ENCODE measurements at places on chromosomes 2 and 18.

DNA sequence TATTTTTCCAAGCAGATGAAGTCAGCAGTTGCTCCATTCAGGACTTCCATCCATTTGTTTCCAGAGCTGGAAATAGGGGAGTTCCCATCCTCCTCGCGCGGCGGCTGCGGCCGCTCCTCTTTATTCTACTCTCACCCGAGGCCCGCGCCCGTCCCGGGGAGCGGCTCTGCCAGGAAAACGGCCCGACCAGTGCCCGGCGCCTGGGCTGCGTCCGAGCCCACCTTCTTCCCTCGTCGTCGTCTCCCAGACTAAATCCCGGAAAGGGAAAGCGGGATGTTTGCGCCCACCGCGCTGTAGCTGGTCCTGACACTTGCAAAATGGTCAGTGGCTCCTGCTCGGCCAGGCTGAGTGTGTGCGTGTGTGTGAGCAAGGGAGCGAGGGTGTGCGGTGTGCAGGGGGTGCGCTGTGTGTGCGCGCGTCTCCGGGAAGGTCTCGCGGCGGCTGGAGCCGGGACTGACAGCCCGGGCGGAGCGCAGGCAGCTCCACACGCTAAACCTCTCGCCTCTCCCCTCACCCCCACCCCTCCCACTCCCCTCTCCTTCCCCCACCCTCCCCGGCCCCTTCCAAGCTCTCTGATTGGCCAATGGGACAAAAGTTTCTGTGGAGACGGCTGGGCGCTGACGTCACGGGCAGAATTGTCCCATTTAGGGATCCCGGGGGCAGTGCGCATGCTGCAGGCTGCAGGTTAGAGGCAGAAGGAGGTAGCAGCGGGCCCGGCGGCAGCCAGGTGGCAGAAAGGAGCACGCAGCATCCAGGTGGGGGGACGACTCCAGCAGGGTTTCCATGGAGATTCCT is at the start of gene NOL4:
Gene NOL4, minus strand, starts transcription at position 491 of the 795 bp plus-strand sequence. CDS start 1,660 bp downstream, outside the sequence.
- no peak for DNase-seq

DNA sequence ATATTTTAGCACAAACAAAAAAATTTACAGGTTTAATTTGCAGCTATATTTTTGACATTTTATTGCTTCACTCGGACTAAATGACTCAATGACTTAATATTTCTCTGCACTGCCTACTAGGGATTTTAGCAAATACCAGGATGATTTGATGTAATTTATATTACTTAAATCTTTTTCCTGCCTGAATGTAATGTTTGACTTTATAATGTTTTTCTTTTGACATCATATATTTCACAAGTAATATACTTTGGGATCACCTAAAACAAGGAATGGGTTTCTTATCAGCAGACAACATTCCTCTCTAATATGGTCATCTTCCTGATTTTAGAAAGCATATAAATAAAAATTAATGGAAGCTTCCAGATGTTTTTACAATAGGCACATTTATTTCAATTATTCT is 253.2 kb upstream of the EPC2 start:
- no peak for DNase-seq

GRCh38 chr2:42770288-42771131 is 6.6 kb upstream of the OXER1 start:
- no peak for DNase-seq

DNA sequence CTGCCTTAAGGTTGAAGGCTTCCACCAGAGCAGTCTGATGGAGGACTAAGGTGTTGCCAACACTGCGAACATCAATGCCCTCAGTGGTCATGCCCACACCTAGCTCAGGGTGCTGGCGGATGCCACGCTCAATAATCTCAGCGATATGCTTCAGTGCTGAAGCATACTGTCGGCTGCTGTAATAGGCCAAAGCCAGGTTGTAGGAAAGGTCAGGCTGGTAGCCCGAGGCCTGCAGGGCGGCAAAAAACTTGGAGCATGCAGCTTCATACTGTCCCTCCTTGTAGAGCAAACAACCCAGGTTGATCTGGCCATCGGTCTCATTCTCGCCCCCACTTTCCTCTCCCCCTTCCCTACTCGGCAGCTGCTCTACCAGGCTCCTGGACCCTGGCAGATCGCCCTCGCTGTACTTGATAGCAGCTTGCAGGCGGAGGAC is 159.4 kb downstream of the AGPS start:
- no peak for DNase-seq

GRCh38 chr2:45849491-45850283 is 198.2 kb downstream of the PRKCE start:
- DNase-seq = no peak

DNA sequence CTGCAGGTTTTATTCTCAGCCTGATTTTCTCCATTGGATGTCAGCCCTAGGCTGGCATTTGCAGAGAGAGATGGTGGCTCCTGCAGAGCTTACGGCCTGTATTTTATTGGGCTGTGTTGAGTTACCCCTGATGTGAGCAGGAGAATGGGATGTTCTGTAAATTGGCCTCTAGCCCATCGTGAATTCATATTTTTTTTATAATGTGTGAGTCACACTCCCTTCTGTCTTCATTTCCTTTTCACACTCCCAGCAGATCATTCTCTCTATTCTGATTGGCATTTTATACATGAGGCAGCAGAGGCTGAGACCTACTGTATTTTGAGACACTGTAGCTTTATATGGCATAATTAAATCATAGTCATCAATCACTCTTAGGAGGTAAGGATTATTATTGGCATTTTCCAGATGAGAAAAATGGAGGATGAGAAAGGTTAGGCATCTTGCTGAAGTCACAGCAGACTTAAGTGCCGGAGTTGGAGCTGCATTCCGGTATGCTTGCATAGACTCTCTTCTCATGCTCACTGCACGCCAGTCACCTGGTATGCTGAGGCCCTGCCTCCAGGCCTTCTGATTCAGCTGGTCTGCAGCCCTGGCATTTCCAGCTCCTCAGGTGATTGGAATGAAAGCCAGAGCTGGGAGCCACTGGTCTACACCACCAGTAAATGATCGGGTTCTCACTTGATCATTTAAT is 142.4 kb downstream of the NEDD4L start:
- DNase-seq = no peak

GRCh38 chr2:48792030-48792429 is 36.5 kb upstream of the LHCGR start:
- no peak for DNase-seq

GRCh38 chr18:60064271-60064670 is 164.5 kb downstream of the PMAIP1 start:
- no peak for DNase-seq

DNA sequence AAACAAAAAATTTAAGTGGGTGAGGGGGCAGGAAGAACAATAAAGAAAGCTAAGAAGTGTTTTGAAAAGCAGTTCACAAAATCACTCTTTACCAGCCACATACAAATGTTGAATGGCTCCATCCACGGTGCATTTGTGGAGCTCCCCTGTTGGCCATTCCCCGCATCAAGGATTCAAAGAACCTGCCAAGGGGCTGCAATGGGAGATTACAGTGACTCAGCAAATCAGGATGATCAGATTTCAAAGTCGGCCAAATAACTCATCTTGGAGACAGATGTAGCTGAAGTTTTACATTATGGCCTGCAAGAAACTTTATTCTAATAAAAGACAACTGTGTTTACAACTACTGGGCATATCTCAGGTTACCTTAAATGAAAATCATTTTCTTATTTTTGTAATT is 26.9 kb downstream of the COL4A3 start:
- DNase-seq = no peak

DNA sequence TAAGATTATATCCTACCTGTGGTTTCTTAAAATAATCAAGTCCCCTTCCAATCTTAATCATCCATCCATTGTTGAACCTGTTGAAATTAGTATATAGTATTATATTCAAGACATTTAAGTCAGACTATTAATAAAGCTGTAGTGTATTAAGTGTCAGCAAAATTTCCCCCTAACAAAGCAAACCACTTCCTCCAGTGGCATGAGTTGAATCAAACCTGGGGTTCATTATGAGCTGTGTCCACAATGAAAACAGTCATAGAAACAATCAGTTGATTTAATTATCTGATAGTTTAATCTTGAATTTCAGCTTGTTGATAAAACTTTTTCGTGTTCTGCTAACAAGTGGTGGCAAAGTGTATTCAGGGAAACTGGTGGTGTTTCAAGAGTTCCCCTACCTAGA is 11.3 kb downstream of the MITD1 start:
- no peak for DNase-seq

DNA sequence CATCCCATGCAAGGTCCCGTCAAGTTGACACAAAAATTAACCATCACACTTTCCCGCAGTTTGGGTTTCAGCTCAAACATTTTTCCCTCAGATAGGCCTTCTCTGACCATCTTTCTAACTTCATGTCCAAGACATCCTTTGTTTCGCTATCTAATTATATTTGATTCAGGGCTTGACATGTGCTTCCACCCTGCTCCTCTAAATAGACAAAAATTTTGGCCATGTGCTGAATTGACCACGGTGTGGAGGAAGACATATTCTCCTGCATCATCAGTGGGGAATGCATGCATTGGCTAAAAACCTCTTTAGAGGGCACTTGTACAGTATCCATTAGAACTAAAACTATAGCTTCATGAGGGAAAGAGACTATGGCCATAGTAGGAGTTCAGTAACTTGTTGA is 81.2 kb downstream of the PLCL1 start:
- no peak for DNase-seq

GRCh38 chr2:98134172-98135005 is 47.4 kb downstream of the VWA3B start:
- no peak for DNase-seq

DNA sequence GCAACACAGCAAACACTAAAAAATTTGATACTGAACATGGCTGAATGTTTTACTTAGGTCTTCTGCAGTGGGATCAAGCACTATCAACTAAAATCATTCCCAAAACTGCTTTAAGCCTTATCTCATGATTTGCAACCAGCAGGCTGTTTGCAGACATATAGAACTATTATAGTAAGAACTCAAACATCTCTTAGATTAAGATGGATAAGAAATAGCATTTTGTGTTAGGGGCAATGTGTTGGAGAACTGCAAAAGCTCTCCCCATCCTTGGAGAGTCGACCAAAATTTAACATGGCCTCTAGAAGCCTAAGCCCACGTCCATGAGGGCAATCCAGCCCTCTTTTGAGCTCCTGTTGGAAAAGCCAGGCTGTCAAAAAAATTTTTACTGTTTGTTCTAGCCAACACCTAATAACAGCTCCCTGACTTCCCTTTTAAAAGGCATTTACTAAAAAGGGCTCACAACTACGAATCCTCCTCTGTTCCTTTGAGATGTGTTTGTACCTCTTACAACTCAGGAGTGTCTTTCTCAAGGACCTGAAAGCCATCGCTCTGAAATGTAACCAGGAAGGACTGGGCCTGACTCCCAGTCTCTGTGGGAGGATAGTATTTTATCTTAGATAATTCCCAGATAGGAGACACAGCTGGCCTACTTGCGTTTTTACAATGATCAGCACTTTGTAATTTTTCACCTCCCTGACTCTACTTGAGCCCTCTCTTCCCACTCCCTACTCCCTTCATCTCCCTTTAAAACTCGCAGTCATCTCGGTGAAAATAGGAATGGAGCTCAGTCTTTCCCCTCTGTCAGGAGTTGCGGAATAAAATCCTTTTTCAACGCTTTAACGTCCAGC is 1.4 kb downstream of the KRCC1 start:
- no peak for DNase-seq

DNA sequence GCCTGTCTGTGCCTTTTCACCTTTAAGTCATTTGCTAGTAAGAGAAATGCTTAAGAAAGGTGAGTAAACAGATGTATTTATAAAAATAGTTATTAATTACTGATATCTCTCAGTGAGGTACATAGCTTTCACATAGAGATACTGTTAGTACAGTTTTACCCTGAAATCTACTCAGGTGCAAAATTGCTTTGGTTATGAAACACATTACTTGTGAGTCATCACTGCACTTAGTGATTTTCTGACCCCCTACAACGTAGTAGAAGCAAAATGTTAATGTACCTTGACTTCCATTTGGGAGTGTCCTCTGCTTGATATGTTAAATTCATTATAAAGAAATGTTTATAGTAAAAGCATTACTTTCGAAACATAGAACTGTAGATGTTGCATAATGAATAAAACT is 6.5 kb downstream of the GLS start:
- no peak for DNase-seq

- DNase-seq = no peak
These were observed 95.4 kb downstream of the ITGB1BP1 start for GRCh38 chr2:9327873-9328352.

DNA sequence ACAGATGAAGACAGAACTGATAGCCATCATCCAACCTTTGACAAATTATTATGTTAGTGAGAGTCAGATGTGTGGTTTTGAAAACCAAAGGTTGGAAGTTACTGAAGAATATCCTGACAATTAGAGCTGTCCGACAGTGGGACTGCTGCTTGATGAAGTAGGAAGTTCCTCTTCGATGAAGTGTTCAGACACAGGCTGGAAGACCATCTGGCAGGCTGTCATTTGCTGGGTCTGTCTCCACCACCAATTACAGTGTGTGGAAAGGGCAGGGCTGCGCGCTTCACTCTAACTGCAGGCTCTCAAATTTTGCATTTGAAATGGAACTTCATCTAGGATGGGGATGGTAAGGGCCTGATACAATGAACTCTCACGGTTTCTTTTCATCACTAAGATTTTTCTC is 313.8 kb downstream of the PIK3C3 start:
- DNase-seq = no peak

GRCh38 chr2:229254206-229254605 is 16.9 kb downstream of the PID1 start:
- no peak for DNase-seq

- no peak for DNase-seq
These were observed 274.9 kb upstream of the UBE2E3 start for GRCh38 chr2:180705551-180705950.

- DNase-seq = no peak
These were observed 23.8 kb upstream of the EML6 start for GRCh38 chr2:54699665-54700064.

DNA sequence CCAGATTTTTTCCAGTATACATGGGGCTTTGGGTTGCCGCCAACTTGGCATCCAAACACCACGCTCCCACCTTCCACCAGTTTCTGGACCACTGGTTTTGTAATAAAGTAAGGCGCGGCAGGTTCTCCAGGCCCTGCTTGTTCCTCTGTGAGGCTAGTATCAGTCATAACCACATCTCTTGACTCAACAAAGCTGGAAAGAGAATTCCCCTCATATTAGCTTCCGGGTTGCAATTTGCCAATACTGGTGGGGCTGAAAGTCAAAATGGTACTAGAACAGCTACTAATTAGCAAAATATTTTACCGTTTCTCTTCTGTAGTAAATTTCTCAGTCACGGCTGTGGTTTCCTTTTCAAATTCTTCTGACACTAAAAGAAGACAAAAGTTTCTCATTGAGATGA is 25.0 kb downstream of the TTN start:
- DNase-seq = no peak

DNA sequence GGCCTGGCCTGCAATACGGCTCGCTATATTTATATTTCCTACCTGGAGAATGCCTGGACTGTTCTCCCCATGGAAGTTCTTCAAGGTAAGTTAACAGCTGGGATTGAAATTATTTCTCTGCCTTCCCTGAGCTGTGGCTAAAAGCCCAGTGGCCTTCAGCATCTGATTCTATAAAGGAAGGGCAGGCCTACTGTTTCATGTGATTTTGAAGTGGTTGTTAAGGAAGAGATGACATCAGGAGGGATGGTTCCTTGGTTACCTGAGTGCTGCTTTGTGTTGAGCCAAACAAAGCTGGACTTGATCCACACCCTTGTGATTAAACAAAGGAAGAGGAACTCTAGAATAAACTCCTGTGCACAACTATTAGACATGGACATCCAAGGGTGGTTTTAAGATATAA is 61.6 kb downstream of the MFSD6 start:
- no peak for DNase-seq

- no peak for DNase-seq
These were observed 1407.4 kb upstream of the ZEB2 start for GRCh38 chr2:145927131-145927950.

- no peak for DNase-seq
These were observed 32.0 kb upstream of the INHBB start for GRCh38 chr2:120313695-120314615.

All from activated CD4-positive, CD25-positive, alpha-beta regulatory T cell (primary cell).